Vagina (tissue), 2 donors: ENCODE measurements at places on chromosomes 13 and 19. TPM values are rescaled to one million over a fixed set of nuclear protein-coding genes. Genes with fewer than 3 reads are reported as not detected.

PROZ gene
- not detected for total RNA-seq

POU2F2 gene
- 0.74 TPM for total RNA-seq

HIPK4 gene
- 0.74 TPM for total RNA-seq

KLK10 gene
- 54.5 TPM for total RNA-seq

MCEMP1 gene
- not detected for total RNA-seq

CA11 gene
- 7.9 TPM for total RNA-seq

CGB2 gene
- not detected for total RNA-seq

PEAK3 gene
- 2.0 TPM for total RNA-seq

GNA15 gene
- total RNA-seq = 28.2 TPM

ZNF534 gene
- total RNA-seq = not detected

LIM2 gene
- not detected for total RNA-seq

FAM83E gene
- 3.2 TPM for total RNA-seq

CEACAM20 gene
- not detected for total RNA-seq

FXYD1 gene
- 135 TPM for total RNA-seq

CLEC17A gene
- not detected for total RNA-seq

ZNF223 gene
- total RNA-seq = 17.7 TPM

OCEL1 gene
- total RNA-seq = 24.1 TPM

POU4F1 gene
- total RNA-seq = not detected

NTF4 gene
- total RNA-seq = 6.1 TPM
